ENCODE measurements at places on chromosomes 3 and 15.

DNA sequence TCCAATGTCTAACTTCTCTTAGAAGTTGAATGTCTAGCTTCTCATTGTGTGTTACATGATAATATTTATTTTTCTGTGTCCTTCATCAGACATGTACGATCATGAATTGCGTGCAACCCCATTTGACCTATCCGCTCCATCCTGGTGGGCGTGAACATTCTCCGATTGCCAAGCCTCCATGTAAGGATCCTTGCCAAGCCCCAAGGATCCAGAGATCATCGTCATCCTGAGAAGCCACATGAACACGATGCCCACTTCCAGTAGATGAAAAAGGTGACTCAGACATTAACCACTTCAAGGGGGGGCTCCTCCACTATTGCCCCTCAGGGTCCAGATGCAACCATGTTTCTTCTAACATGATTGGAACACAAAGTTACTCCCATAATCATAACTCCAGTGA is 25.5 kb upstream of the KNG1 start:
- no peak for DNase-seq

DNA sequence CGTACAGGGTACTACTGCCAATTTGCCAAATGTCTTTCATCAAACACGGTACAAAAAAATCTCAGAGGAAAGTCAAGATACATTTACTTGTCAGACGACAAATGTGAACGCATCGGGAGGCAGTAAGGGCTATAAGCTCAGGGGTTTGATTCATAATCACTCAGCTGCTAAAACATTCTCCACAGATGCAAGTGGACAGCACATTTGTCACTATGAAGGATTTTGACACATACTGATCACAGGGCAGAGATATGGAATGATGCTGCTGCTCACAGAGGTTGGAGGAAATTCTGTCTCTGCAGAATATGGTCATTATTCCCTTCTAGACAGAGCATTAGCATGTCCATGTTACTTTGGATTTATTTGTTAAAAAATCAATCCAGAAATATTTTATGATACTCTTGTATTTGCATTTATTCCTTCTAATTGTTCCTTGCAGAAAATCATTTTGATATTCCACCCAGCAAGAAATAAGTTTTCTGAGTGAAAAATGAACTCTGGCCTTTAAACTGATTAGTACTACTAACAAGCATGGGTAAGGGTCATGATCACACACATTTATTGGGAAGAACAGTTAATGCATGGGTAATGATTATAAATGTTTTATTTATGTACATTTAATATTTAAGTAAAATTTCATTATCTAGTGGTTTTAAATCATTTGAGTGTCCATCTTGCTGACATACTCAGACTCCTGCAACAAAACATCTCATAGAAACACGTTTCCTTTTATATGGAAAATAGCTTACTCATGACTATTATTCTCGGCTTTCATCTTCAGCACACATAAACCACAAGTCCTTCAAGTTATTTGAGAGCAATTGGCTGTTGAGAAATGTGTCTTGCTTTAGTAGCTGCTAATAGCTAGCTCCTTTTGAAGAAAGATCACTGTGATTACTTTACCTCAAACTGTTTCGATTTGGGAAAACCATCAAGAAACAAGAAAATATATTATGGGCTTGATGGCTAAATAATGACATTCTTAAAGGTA is 559.3 kb downstream of the MECOM start:
- DNase-seq: peak; percentile 49

GRCh38 chr3:187920030-187920429 is 174.8 kb upstream of the BCL6 start:
- DNase-seq: no peak

DNA sequence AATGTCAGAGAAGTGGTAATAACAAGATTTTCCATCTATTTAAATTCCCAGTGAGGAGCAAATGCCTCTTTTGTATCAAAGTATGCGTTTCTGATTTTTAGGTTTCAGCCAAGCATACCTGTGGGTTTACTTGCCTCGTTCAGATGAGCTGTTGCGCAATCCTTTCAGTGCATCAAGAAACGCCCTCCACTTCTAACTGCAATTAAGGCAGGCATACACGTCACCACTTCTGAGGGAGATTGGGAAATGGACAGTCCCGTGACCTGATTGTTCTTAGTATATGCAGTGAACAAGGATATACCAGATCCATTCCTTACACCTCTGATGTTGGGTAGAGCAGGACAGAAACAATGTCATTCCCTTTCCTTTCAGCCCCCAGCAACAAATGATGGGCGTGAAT is 219.0 kb downstream of the ITPR1 start:
- DNase-seq: no peak

DNA sequence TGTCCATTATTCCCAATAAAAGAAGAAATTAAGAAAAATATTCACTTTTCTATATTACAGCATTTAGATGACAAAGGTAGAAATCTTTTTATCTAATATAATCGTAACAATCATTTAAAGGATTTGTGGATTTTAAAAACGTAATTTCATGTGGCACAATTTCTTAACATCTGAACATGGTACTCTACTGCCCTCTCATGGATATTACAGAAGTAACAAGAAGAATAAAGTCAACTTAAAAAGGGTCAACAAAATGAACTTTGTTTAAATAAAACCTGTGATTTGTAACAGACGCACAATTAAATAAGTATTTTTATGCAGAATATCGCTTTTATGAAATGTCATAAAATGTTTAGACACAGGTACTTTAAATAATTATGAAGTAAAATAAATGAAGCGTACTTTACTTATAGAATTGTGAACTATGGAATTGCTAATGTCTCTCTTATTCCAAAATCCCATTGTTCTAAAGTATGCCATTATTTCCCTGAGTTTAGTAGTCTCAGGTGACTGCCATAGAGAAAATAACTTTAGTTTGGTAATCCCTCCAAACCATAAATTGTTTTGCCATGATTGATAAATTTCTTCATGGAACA is 366.8 kb upstream of the ZNF385D start:
- DNase-seq: peak; percentile 13

DNA sequence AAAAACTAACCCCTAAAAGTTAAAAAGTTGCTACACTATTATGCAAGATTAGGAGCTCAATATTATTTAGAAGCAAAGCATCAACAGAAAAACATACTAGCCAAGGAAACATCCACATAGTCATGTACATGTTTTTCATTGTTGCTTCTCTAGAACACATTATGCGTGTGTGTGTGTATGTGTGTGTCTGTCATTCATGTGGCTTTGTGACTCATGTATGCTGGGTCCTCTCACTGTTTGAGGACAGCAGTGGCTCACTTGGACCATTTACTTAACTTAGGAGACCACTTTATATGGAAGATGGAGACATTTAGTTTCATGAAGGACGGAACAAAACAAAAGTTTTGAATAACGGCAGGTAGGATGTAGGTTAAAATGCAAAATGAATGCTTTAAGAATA is 219.4 kb upstream of the THBS1 start:
- no peak for DNase-seq

GRCh38 chr3:126113733-126114442 is 30.0 kb upstream of the SLC41A3 start:
- no peak for DNase-seq

- DNase-seq: no peak
Measured at GRCh38 chr15:60372227-60372626, 25.6 kb downstream of the ANXA2 start.

DNA sequence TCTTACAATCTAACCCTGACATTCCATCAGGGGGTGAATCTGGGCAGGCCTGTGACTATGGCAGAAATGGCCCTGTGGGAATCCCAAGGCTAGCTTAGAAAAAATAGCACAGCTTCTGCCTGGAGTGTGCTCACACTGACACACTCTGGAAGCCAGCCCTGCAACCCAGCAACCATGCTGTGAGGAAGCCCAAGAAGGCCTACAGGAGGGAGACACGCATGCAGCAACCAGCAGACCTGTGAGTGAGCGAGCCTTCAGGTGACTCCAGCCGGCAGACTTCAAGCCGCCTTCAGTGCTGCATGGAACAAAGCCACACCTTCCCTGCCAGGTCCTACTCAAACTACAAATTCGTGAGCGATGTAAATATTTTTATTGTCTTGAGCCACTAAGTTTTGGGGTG is 26.1 kb downstream of the RAB6B start:
- no peak for DNase-seq

GRCh38 chr3:155712008-155712407 is 32.9 kb downstream of the PLCH1 start:
- peak; percentile 8 for DNase-seq

DNA sequence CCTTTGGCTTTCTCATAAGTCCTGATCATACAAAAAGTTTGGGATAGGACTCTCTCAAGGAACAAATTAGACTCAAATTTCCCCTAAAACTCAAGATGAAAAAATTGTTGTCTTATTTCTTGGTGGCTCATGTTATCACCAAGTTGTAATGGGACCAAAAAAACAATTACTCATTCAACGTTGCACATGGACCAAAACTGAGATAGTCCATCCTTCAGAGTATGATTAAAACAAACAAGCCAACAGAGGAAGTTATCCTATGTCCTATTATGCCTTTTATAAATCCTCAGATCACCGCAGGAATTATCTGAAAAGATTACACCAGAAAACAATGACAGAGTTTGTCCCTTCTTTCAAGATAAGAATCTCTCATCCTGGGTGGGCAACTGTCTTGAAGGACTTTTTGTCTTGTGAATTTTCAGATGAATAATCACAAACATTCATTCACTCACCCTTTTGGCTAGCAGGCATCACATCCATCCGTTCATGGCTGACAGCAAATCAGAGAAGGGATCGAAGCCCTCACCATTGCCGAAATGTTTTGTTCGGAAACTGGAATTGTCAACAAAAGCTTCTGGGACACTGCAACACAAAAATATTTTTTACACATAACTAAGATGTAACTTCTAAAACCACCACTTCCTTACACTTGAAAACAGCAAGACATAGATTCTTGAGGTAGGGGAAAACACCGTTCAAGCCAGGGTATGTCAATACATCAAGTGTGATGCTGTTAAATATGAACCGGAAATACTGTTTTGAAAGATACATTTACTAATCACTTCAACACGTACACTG is 90.4 kb downstream of the FOXP1 start:
- DNase-seq: no peak

DNA sequence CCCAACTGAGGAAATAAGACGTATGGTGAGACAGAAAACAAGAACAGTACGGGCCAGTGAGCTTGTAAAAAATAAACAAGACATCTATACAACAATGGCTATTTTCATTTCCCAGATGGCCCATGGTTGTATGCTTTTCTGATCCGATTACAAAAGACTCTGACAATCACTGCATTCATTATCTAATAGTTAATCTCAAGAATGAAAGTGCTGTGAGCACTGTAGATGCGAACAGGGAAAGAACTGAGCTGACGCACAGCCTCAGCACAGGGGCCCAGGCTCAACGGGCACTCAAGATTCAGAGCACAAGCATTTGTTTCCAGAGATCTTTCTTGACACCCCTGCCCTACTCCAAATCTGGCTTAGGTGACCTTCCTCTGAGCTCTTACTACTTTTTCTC is 6.9 kb downstream of the MTMR10 start:
- DNase-seq: no peak

DNA sequence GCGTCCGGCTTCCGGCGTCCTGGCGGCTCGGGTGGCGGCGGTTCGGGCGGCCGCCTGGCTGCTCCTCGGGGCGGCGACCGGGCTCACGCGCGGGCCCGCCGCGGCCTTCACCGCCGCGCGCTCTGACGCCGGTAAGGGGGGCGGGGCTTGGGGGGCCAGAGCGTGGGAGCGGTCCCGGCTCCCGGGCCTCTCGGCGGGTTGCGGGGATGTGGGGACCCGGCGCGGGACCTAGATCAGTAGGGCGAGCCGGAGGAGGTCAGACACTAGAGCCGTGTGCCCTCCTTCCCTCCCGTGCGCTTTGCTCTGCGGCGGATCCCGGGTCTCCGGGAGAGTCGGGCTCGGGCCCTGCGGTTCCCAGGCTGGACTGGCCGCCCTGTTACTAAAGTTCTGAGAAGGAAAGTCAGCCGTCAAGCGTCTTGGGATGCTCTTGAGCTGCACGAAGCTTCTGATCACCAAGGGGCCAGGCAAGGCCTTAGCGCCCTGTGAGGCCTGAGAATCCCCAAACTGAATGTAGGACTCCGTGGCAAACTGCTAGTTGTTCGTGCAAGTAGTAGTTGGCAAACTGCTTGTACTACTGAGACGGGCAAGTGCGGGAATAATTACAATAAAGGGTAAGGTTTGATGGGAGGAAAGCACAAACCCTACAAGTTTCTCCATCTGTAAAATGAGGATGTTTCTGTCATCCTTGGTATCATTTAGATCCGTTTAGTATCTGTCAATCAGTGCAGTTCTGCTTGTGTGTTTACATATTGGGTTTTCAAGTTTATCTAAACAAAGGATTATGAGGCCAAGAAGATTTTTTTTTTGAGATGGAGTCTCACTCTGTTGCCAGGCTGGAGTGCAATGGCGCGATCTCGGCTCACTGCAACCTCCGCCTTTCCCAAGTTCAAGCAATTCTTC is 587 bp downstream of the PIGX start:
- DNase-seq: no peak

DNA sequence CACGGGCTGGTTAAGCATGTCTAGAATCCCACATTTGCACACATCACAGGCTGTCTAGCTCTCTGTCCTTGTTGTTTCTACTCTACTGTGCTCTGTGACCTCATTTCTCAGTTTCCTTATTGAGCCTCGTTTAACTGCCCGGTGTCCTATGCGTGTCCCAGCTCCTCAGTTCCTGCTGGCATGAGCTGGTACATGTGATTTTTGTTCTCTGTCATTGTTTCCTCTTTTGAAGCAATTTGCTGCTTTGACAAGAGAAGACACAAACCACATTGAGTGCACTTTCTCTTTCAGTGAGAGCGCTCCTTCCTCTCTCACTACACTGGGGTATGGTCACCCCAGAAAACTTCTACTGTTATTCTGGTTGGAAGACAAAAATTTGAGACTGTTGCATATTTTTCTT is 563.5 kb downstream of the PDCD6IP start:
- DNase-seq: no peak

DNA sequence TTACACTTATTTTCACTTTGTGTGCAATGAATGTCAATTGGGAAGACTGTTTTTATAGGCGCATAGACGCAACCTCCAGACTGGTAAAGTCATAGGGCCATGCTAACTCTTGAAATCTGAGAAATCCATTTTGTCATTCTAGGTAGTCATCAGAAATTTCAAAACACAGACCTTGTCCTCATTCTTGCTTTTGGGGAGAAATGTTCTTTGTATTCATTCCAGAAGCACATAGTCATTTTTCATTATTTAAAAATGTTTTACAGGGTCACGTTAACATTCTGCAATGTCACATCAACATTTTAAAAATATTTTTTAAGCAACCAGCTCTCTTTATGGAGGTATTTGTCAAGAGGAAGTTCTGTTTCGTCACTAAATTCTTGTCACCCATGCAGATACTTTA is 898.4 kb downstream of the PDCD6IP start:
- DNase-seq: no peak

DNA sequence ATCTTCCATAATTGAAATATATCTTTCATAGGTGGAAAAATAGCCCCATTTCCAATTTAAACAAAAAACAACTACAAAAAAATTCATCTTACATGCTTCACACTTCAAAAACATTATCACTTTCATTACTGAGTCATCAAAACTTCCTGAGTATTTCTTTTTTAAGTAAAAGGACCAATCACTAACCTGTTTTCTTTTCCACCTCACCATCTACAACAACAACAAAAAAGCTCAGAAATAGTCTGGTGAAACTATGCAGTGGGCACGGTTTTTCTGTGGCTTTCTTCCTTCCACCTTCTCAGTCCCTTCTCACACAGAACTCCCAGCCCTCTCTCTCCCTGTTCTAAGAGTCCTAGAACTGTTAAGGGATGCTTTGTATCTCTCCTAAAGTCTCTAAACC is 20.3 kb upstream of the TNIK start:
- no peak for DNase-seq

GRCh38 chr15:90375071-90375470 is 13.0 kb upstream of the IQGAP1 start:
- DNase-seq: no peak

All from skeletal muscle cell (primary cell).